ENCODE measurements at places on chromosomes 4 and X.
A peak's percentile ranks its signal among the peaks of the same experiment; 100 is the strongest.

DNA sequence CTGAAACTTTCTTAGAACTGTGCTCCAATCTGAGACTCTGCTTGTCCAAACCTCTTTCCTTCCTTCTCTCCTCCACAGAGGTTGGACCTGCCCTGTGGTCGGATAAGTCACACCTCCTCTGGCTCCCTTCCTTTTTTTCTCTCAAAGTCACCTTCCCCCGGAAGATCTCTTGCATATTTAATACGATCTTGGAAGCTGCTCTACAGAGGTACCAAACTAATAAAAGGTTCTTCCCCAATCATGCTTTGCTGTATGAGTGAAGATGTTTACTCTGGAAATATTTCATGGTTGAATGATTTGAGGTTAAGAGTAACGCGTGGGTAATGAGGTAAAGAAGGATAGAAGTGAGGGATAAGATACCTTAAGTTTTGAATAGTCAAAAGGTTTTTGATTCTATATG is 166.0 kb downstream of the ATG4A start:
- DNase-seq: no peak

DNA sequence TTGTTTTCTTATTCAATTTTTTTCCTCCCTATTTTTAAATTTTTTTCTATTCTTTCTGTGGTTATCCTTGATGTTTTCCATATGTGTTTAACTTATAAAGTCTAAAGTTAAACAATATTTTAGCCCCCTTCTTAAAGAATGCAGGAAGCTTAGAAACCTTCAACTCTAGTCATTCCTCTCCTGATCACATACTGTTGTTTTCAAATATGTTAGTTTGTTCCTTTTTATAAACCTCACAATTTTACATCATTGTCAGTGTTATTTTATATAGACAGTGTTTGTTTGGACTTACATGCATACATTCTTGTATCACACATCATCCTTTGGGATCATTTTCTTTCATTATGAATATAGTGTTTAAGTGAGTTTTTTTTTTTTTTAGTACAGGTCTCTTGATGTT is 31.6 kb downstream of the KANTR start:
- DNase-seq: no peak

DNA sequence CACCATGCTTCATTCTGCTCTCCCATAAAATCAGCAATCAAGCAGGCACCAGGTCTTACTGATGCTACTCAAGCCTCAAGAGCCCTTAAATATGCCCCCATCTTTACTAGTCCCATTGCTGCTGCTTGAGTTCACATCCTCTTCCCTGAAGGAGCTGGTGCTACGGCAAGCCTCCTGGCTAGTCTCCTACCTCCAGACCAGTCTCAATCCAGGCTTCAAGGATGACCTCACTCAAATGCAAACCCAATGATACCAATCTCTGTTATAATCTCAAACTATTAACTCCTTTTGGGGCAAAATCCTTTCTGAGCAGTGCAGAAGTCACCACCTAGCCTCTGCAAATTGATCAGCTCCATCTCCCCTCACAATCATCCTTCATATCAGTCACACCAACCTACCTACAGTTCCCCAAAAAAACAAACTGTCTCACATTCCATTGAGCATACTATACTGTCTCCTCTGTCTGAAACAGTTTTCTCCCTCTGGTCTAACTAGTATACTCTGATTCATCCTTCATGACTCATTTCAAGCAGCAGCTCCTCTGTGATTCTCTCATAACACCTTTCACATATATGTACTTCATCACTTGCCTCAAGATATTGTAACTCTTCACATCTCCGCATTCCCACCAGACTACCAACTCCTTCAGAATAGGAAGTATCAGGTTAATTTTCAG is 30.0 kb downstream of the PAPSS1 start:
- DNase-seq: no peak

GRCh38 chrX:54529151-54529550 is 868 bp upstream of the GNL3L start:
- no peak for DNase-seq

- DNase-seq: no peak
These were observed 41.9 kb upstream of the PDGFRA start for GRCh38 chr4:54187148-54187547.

DNA sequence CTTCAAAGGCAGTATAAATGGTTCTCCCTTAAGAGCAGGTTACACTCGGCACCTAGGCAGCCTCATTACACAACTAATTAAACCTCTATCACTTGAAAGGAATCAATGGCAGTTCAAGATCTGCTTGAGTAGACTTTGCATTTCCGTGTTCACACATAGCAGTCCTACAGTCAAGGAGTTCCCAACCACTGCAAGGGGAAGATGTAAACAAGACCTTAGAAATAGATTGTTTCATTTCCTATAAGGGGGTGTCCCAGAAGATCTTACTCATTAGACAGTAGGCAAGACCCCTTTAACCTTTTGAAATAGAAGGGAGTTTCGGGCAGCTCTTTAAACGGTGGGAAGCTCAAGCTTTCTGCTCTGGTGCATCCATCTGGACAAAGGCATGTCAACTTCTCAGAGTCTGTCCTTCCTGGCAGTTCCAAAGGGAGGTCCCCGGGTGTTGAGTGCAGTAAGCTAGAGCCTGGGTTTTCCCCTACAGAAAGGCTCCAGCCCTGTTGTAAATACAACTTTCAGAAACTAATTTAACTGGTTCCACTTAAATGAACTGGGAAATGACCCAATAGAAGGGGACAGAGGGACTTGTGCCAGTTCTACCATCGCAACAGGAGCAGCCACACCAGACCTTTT is 150.8 kb downstream of the RBMX2 start:
- no peak for DNase-seq

- no peak for DNase-seq
These were observed 162.4 kb upstream of the PRDX4 start for GRCh38 chrX:23504895-23505294.

GRCh38 chr4:62274782-62275181 is 1074.7 kb downstream of the ADGRL3 start:
- no peak for DNase-seq

GRCh38 chrX:33415459-33415858 is 204.1 kb upstream of the DMD start:
- DNase-seq: no peak

DNA sequence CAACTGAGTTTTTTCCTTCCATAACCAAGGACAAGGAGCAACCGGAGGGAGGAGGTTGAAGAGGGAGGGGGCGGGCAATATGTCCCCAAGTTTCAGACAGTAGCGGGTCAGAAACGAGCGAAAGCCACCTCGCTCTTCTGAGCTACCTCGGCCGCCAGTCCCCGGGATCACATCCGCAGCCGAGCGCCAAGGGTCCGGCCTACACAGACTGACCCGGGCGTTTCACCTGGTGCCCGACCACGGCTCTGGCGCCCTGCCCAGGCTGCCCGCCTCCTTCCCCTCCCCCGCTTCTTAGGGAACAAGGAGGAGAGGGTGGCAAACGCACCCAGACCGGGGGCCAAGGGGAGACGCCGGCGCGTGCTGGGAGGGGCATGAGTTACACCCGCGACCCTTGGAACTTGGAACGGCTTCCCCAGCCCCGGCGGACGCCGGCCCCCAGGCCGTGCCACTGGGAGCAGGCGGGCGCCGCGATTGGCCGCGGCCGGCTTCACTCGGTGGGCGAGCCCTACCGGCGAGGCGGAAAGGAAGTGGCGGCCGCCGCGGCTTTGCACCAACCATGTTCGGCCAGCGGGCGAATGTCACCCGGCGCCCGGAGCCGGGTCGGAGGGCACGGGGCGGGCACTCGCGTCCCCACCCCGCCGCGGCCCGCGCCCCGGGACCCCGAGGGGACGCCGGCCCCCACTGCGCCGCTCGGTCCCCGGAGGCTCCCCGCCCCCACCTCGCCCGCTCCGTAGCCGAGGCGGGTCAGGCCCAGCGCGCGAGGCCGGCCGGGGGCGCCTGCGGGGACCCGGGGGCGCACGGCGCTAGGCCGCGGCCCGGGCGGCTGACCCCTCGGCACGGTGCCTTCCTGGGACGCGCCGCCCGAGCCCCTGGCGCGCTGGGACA is 1.5 kb downstream of the IRF2 start:
- DNase-seq: peak; percentile 91

- DNase-seq: no peak
These were observed 44.2 kb upstream of the ADAM29 start for GRCh38 chr4:174873931-174874330.

DNA sequence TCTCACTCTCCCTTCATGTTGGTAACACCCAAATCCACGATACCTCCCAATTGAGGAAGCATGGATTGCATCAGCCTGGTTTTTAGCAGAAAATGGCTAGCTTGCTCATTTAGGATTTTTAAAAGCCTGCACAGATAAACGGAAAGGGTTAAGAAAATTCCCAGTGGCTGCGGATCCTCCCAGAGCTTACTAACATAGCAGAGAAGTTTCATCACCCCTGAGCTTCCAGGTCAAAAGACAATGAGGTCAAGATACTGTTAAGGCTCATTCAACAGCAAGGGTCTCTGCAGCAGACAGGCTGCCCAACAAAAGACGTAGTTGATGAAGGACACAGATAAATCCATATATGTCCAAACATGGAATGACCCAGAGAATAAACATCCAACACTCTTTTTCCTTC is 220.2 kb downstream of the ASMT start:
- no peak for DNase-seq

GRCh38 chr4:12118651-12119213 is 690.0 kb upstream of the HS3ST1 start:
- DNase-seq: no peak

DNA sequence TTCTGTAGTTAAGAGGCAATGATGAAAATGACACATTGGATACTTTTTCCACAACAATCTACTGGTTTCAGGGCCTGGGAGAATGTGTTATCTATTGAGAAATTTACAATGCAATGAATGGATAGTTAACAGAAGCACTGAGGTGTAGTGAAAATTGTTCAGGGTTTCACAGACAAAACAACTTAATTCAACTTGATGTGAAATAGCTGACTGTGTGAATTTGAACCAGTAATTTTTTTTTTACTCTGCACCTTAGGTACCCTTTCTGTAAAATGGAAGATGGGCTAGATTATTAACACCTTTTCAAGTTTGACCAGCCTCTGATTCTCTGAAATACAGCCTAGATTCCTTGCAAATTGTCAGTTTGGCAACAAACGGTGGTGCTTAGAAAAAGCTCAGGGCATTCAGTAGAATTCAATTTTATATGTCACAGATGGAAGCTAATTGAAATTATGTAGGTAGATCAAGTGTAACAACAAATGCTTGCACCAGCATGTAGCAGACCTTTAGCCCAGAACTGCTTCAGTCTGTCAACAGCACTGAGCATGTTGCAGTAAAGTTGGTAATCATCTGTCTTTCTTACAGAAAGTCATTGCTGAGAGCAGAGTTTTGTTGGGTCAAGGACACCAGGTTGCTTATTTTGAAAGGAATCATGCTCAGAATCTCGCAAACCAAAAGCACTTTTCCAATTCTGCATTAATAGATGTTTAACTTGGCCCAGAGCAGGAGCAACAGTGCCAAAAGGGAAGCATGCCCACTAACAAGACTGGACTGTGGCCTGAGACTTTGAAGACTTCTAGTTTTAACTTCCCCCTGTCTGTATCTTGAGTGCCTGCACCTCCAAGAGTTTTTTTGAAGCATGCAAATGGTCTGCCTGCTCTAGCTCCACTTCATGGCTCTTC is 526.6 kb downstream of the PACRGL start:
- DNase-seq: no peak

All from tibial artery (tissue), 4 donors.